Left colon (tissue), 2 donors: ENCODE measurements at places on chromosomes 3 and 15.

DNA sequence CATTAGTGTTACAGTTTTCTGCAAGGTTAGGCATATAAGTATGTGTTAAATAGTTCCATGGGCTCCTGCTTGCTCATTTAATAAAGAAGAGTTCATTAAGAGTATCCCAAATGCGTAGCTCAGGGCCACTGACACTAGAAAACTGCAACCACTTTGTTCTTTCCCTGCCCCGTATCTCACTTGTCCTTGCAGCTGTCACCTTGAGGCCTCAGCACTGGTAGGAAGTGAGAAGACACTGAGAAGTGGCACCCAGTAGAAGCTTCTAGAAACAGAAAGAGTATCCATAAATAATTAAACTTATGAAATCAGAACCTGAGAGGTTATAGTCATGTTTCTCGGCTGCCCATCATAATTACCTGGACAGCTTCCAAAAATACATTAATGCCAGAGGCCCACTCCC lies 266.0 kb downstream of the KCNMB2 start:
- DNase-seq: no peak

GRCh38 chr15:95429345-95429744 lies 901.2 kb upstream of the NR2F2 start:
- DNase-seq: no peak

DNA sequence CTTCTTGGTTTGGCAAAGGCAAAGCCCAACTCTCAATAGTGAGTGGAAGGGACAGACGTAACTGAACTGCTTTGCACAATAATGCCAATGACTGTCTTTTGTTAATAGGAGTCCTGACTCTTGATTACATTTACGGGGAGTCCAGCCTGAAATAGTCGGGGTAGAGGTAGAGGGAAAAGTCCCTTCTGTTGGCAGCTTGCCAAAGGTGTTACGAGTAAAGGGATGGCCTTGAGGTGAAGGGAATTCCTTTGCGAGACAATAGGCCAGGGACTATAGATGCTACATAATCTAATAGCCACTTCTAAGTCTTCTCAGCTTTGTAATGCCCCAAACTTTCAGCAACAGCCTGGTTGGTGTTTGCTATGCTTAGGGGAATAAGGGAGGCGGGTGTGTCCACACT lies 2.2 kb upstream of the SENP2 start:
- no peak for DNase-seq

DNA sequence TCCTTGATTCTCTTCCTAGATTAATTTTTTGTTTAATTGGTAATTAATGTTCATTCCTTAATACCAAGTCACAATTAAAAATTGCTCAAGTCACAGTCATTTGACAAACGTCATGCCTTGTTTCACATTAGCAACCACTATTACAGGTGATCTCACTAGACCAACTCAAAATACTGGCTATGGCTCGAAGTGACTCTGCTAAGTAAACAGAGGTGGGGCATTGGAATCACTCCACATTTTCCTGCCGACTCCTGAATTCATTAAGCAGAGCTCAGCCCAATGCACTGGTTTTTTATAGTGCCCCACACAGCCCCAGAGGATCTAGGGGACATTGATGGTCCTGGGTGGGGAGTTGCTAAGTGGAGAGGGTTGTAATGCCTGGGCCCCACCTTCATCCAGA lies 201.2 kb upstream of the NSMCE3 start:
- peak; percentile 29 for DNase-seq

- no peak for DNase-seq
Measured at GRCh38 chr15:98896802-98897732, 110.5 kb downstream of the PGPEP1L start.
